Kidney epithelial cell (primary cell): ENCODE measurements at places on chromosomes 7 and 10. TPM values are rescaled to one million over a fixed set of nuclear protein-coding genes. Genes with fewer than 3 reads are reported as not detected.

Gene PLEKHS1
- not detected in 2 replicates for total RNA-seq

Gene OR2A25
- total RNA-seq = not detected in 2 replicates

Gene HDAC9
- total RNA-seq = 80.1 and 84.5 TPM in 2 replicates

GRCh38 chr7:96665689-96666088 is 44.0 kb downstream of the SEM1 start:
- DNase-seq = no peak

GRCh38 chr10:31708046-31708445 is 220.6 kb downstream of the ARHGAP12 start:
- no peak for DNase-seq

DNA sequence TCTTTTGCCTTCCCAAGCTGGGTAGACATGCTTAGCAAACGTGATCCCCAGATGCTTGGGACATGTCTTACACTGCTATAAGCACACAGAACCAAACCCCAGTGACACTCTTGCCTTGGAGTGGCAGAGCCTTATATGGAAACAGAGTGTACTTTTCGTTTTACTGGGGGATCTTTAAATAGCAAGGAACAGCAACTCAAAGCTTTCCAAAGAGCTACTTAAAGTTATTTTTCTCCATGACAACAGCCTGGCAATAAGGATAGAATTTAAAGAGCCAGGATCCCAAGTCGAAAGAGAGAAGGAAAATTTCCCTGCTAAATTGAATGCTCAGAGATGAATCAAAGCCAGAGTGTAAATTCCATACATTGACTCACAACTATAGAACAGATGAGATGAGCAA is 67.8 kb downstream of the ZNF365 start:
- DNase-seq = no peak

GRCh38 chr7:13992596-13992964 is 3.1 kb upstream of the ETV1 start:
- no peak for DNase-seq

DNA sequence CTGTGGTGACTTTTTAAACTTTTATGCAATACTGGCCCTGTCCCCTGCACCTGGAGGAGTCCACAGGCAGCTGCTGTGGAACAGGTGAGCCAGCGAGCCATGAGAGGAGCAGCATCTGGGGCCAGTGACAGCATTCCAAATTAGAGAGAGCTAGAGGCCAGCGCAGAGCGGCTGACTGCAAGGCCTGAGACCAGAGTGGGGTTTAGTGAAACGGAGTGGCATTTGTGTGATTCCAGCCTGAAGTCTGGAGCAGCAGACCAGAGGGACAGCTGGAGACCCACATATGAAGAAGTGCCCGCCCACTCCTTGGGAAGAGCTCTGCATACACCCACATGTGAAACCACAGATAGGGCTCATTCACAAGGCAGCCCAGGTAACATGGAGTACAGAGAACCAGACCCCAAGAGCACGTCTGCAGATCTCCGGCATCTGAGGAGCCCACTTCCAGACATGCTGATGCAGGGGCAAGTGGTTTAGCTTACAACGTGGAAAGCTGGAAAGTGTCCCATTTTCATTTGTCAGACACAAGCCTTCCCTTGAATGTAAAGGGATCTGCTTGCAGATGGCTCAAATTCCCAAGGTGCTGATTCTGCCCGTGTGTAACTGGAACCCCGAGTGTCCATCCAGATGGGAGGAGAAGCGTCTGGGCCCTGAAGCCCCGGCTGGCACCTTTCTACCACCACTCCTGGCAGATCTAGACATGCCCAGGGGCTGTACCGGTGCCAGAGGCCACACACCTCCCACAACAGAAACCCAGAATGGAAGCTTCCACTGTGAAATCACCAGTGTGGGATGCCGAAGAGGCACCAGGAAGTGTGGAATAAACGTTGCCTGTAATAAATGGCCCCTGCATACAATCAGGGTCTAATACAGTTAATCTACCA is 256.0 kb upstream of the TCERG1L start:
- no peak for DNase-seq

DNA sequence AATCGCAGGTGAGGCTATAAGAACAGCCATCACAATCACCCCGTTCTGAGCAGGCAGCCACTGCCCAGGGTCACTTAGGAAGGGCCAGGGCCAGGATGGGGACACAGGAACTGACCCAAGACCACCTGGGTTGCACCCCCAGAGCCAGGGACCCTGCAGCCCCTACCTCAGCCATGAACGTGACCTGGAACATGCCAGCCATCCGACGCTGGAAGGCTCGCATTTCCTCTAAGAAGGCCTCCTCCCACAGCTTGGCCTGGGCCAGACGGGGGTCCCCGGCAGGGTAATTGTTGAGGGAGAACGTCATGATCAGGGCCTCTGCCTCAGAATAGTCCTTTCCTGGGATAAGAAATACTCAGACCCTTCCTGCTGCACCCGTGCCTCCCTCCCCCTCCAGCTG is 5.0 kb downstream of the NPC1L1 start:
- DNase-seq = no peak

DNA sequence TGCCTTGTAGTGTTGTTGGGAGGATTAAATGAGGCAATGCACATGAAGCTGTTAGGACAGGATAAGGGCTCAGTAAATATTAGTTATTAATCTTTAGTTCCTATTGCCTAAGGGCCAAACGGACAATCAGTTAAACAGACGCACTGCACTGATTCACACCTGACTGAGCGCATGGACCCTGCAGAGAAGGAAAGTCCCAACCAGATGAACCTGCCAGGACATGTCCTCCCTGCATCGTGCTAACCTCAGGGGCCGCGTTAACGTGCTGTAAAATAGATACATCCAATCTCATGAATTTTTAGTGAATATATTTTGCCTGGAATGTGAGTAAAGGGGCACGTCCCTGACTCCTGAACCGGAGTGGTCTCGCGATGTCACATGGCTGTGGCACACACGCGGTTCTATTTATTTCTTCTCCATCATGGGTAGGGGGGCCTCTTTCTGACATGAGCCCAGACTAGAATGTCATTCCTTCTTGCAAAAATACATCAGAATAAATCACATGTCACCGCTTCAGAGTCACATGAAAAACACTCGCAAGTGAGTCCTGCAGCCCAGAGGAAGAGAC is 12.3 kb downstream of the ADARB2 start:
- DNase-seq = no peak

GRCh38 chr7:3112479-3113134 is 68.9 kb upstream of the CARD11 start:
- no peak for DNase-seq

GRCh38 chr7:1693991-1694524 is 24.0 kb downstream of the ELFN1 start:
- DNase-seq = peak; percentile 18

DNA sequence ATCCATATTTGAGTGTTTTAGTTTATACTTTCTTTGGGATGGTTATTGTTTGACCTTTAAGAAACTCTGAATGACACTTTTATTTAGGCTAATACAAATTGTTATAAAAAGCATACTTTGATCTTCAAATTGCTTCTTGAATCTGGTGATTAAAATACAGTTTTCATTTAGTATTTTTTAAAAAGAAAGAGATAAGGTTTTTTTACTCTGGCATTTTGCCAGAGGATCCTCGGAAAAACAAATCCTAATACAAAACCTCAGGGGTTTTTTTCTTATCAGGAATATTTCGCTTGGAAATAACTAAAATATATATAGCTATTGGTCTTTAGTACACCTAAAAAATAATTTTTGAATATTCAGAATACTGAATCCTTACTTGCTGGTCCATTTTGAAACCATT is 17.0 kb downstream of the MIOS start:
- no peak for DNase-seq

GRCh38 chr7:47574482-47575329 is 7.2 kb downstream of the TNS3 start:
- no peak for DNase-seq

DNA sequence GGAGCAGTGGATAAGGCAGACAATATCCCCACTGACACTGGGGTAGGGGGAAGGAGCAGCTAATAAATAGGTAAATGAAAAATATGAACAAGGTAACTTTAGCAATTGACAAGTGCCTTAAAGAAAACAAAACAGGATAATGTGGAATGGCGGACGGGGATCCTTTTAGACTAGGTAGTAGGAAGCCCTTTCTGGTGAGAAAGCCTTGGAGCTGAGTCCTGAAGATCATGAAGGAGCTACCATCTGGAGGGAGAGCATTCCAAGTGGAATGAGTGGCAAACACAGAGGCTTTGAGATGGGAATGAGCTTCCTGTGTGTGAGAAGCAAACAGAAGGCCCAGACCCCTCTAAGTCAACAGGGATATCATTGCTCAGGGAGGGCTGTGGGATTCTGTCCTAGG is 16.0 kb upstream of the ATXN7L1 start:
- DNase-seq = no peak
